ENCODE measurements at places on chromosomes 6 and 20.

DNA sequence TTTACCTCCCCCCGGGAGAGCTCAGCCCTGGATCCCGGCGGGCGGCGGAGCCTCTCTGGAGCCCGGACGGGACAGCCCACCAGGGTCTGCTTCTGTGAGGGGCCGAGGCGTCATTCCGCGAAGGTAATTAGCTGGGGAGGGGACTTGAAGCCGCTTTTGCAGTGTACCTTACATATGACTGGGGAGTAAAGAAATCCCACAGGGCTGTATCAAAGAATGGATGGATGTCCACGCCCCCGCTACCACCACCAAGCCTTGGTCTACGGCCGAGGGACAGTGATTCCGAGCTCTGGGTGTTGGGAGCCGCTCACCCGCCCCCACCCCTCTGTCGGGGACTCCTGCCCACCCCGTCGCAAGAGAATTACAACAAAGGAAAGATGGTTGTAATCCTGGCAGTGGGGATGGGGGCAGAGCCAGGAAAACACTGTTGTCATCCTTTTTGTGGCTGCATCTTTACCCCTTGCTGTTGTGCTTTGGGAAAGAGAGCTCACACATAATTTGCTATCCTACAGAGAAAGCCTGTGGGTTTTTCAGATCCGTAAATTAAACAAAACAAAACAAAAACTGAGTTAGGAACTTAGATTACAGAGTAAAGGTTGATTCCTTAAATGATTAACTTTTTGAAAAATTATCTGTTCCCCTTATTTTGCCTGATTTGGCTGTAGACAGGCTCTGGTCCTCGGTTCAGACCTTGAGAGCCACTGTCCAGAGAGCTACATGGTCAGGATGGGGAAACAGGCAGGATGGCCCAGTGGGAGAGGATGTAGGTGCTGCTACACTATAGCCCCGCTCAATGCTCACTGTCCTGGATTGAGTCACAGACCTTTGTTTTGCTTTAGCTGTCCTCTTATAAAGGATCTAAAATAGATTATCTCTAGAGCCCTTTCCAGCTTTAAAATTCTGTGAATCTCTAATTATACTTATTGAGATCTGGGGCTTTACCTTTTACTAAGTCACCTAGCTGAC is 997 bp upstream of the FBXO30 start:
- DNase-seq = no peak

- no peak for DNase-seq
Observed at GRCh38 chr6:125337706-125338105, 35.9 kb upstream of the HDDC2 start.

- DNase-seq = no peak
Observed at GRCh38 chr20:17227219-17227575, 357 bp downstream of the PCSK2 start.

- DNase-seq = no peak
Observed at GRCh38 chr6:42158631-42159030, 14.5 kb upstream of the GUCA1A start.

GRCh38 chr6:24883618-24884017 is 52.1 kb downstream of the RIPOR2 start:
- DNase-seq = peak; percentile 50

DNA sequence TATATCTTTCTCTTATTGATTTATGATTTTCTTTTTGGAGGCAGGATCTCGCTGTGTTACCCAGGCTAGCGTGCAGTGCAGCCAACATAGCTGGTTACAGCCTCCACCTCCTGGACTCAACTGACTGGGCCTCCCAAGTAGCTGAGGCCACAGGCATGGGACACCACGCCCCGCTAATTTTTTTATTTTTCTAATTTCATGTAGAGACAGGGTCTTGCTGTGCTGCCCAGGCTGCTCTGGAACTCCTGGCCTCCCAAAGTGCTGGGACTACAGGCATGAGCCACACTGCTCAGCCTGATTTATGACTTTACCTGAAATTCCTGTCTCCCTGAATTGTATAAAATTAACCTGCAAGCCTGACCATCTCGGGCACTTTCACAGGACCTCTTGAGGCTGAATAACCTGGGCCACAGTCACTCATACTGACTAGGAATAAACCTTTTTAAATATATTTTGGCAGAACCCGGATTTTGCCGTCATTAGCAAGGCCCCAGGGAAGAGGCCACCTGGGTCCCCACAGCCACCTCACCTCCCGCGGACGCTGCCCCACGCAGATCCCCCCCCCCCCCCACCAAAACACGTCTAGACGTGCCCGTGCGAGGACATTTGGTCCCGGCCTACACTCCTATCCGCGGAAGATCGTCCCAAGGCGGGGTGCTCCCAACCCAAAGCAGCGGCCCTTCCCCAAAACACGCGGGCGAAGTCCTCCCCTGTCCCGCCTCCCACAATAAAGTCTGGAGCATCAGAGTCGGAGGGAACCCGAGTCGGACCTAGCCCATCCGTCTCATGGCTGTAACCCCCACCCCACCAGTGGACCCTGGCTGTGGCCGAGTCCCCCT is 902 bp downstream of the ZNF337 start:
- DNase-seq = no peak

GRCh38 chr6:34731393-34732060 is 25.8 kb upstream of the SNRPC start:
- no peak for DNase-seq

- DNase-seq = no peak
Observed at GRCh38 chr6:43760210-43761168, 9.5 kb upstream of the VEGFA start.

DNA sequence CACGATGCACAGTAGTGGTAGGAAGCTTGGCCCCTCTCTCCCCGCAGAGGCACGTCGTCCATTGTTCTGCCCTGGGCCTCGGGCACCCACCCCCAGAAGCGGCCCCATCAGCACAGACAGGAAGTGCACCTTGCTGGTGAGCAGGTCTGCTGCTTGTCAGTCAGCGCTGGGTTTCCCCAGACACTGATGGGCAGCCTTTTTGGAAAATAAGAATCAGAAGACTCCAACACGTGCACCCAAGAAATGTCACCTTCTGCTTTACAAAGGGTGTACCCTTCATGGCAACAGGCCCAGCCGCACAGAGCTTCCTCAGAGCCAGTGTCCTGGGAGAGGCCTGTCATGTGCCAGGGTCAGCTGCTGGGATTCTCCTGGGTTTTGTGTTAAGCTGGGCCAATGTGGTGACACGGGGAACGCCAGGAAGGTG is 34.7 kb upstream of the IRF4 start:
- no peak for DNase-seq

DNA sequence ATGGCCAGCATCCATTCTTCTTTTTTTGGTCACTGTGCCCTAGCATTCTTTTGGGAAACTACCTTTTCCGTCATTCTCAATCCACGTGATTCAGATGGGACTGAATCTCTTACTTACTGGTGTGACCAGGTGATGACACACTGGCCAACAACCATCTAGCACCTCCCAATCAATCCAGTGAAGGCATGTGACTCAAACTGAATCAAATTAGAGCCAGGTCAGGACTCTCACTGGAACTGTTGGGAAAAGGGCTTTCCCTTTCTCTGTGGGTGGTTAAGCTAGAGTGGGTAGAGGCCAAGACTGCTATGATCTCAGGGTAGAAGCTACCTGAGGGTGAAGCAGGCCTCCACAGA is 36.2 kb upstream of the ZMYND8 start:
- no peak for DNase-seq

DNA sequence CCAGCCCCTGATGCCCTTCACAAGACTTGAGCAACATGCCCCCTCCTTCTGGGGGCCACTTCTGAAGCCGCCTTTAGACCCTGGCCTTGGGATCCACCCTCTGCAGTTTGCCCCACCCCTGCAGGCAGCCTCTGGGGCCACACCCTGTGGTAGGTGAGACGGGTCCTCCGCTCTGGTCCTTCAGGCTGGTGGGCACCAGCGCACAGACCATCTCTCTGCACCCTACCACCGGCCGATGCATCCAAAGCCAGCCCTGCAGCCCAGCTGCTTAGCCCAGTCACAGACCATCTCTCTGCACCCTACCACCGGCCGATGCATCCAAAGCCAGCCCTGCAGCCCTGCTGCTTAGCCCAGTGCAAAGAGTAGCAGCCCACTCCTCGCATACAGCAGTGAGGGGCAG is 159.3 kb upstream of the ECI2 start:
- DNase-seq = no peak

- DNase-seq = no peak
Observed at GRCh38 chr6:137416376-137417109, 77.7 kb downstream of the OLIG3 start.

DNA sequence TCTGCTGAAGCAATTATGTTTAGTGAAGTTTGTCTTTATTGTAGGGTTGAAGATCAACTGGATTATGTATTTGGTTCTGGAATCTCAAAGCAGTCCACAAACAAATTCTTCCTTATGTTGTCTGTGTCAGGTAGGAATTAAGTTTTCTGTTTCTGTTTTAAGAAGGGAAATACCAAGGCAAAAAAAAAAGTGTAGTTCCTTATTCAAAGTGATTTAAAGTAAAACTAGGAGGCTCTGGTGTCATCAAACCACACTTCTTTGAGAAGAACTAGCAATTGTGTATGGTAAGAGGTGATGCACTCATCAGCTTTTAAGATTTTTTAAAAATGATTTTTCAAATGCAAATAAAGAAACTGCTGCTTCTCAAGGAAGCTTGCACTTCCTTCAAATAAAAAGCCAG is 1.9 kb downstream of the FAM135A start:
- DNase-seq = no peak

- DNase-seq = no peak
Observed at GRCh38 chr6:83868639-83869038, 9.2 kb downstream of the CYB5R4 start.

DNA sequence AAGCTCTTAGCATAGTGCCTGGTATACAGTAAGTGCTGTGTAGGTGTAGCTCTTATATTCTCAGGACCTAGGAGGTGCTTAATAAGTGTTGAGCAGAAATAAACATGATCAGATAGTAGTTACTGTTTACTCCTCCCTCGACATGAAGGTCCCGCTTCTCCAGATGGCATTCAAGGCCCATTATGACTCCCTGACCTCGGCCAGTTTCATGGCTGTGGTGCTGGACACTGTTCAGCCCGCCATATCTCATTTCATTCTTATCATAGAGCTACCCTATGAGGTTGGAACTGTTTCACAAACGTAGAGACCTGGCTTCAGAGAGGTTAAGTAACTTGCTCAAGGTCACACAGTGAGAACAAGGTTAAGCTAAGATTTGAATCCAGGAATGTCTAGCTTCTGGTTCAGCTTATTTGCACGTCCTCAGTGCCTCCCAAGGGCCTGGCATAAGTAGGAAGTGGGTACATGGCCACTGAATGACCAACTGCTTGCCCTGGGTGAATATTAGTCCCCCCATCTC is 39.0 kb downstream of the CD40 start:
- no peak for DNase-seq

DNA sequence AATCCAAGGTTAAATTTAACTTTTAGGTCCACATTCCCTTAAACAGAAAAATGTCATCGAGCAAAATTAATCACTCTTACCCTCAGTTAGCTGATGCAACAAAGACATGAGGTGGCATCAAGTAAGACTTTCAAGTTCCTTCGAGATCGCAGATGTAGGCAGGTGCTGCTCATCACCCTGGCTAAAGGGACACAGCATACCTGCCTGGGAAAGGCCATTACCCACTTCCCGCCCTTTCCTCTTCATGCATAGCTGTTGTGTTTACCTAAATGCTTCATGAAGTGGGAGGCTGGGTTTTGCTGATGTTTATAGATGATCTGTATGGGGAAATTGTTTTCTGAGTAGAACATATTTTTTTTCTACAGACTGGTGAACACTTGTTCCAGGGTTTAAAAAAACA is 67.7 kb downstream of the GFRA4 start:
- no peak for DNase-seq

GRCh38 chr6:55694148-55694547 is 115.2 kb upstream of the HMGCLL1 start:
- DNase-seq = no peak

- no peak for DNase-seq
Observed at GRCh38 chr6:110621061-110621460, 144.6 kb upstream of the SLC22A16 start.

DNA sequence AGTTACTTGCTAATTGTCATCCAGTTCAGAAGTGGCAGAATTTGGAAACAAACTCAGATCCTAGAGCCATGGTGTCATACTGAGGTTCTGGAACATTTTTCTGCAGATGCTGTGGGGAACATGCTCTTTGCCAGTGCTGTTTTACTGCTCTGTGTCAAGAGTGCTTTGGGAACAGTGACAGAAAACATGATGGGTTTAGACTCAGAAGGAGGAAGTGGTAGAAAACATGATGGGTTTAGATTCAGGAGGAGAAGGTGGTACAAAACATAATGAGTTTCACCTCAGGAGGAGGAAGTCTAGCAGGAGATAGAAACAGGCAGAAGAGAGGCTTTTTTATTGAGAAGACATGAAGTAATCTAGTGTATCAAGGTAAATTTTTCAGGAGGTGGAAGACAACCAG is 815.5 kb downstream of the DHX35 start:
- DNase-seq = no peak

Data from AG04449 (cell line).